ENCODE measurements at places on chromosomes 13 and 19.

- DNase-seq: peak; percentile 43
Measured at GRCh38 chr19:7550987-7551761, 15.7 kb downstream of the PNPLA6 start.

- DNase-seq: no peak
Measured at GRCh38 chr13:47475441-47475948, 525.6 kb downstream of the SUCLA2 start.

- no peak for DNase-seq
Measured at GRCh38 chr19:16715611-16716010, 4.0 kb upstream of the NWD1 start.

GRCh38 chr13:73060251-73061160, 1.7 kb downstream of the KLF5 start:
- DNase-seq: no peak

- DNase-seq: no peak
Measured at GRCh38 chr19:17982430-17982829, 15.5 kb downstream of the KCNN1 start.

DNA sequence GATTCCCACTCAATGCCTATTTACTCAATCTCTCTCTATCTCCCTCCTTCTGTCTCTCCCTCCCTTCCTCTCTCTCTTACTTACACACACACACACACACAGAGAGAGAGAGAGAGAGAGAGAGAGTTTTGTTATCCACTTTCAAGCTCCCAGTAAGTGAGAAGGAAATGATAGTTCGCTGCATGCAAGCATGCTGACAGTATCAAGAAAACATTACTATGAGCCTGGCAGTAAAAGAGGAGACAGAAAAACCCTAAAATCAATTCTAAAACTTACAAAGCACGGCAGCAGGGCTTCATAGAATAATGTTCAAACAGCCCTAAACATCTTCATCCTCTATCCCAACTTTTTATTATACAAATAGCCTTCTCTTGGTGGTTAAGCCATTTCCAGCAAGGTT, 171.9 kb downstream of the FOXO1 start:
- no peak for DNase-seq

- no peak for DNase-seq
Measured at GRCh38 chr19:22144394-22144793, 52.4 kb downstream of the ZNF676 start.

GRCh38 chr13:20356444-20356843, 124.3 kb upstream of the GJB6 start:
- no peak for DNase-seq

GRCh38 chr13:23966691-23967615, 69.7 kb upstream of the C1QTNF9B start:
- no peak for DNase-seq

DNA sequence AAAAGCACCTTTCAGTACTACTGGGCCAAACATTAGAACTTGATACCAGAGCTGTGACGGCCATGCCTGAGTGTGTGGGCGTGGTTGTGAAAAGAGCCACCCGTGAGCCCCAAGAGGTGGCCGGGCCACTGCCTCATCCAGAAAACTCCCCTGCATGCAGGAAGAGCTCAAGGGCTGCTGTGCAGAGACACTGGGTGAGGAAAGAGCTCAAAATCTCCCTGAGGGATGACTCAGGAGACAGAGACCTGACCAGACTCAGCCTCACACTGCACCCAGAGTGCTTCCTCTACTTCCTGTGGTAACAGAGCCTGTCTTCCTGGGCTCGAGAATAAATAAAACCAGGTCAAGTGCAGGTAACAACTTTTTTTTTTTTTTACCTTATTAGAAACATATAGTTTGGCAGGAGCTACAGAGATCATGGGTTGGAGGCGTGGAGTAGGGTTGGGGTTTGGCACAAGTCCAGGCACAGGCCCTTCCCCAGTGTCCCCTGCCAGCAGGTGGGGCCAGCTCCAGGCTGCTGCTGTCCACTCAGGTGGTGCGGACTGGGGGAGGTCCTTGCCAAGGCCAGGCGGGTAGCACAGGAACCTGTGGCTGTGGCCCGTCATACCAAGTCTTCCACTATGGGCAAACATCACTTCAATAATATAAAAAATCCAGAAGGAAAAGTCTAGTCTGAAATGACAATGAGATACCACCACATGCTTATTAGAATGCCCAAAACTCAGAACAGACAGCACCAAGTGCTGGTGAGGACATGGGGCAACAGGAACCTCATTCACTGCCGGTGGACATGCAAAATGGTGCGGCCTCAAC, 25.5 kb downstream of the ELL start:
- peak; percentile 67 for DNase-seq

GRCh38 chr19:42246922-42247639, 4.7 kb upstream of the GSK3A start:
- no peak for DNase-seq

- no peak for DNase-seq
Measured at GRCh38 chr13:34459856-34460255, 482.2 kb upstream of the NBEA start.

DNA sequence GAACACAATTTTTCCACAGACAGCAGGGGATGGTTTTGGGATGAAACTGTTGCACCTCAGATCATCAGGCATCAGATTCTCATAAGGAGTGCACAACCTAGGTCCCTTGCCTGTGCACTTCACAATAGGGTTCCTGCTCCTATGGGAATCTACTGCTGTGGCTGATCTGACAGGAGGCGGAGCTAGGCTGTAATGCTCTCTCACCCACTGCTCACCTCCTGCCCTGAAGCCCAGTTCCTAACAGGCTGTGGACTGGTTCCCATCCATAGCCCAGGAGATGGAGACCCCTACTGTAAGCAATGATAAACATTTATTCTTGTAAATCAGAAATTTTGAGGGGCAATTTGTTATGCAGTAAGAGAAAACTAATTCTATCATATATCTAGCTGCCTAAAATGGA, 1234.7 kb downstream of the SLITRK1 start:
- DNase-seq: no peak

GRCh38 chr13:95479731-95480130, 72.8 kb upstream of the CLDN10 start:
- no peak for DNase-seq

DNA sequence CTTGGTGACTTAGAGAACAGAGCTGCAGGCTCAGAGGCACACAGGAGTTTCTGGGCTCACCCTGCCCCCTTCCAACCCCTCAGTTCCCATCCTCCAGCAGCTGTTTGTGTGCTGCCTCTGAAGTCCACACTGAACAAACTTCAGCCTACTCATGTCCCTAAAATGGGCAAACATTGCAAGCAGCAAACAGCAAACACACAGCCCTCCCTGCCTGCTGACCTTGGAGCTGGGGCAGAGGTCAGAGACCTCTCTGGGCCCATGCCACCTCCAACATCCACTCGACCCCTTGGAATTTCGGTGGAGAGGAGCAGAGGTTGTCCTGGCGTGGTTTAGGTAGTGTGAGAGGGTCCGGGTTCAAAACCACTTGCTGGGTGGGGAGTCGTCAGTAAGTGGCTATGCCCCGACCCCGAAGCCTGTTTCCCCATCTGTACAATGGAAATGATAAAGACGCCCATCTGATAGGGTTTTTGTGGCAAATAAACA, 9.9 kb downstream of the APOC1 start:
- DNase-seq: no peak

DNA sequence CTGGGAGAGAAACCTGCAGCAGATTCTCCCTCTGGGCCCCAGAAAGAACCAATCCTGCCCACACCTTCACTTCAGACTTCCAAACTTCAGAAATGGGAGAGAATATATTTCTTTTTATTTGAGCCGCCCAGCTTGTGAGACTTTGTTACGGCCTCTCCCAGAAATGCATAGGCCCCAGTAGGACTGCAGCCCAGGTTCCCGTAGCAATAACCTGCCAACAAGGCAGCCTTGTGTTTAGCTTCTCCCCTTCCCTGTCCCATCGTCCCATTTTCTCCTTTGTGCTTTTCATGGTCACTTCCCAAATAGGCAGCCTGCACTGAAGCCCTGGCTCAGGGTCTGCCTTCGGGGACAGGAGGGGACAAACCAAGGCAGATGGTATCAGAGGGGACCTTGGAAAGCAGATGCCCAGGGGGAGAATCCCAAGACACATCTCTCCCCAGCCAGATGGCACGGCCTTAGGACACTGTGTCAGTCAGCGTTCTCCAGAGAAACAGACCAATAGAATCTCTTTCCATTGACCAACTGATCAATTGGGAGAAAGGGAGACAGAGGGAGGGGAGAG, 3.7 kb upstream of the ARHGEF7 start:
- DNase-seq: no peak

DNA sequence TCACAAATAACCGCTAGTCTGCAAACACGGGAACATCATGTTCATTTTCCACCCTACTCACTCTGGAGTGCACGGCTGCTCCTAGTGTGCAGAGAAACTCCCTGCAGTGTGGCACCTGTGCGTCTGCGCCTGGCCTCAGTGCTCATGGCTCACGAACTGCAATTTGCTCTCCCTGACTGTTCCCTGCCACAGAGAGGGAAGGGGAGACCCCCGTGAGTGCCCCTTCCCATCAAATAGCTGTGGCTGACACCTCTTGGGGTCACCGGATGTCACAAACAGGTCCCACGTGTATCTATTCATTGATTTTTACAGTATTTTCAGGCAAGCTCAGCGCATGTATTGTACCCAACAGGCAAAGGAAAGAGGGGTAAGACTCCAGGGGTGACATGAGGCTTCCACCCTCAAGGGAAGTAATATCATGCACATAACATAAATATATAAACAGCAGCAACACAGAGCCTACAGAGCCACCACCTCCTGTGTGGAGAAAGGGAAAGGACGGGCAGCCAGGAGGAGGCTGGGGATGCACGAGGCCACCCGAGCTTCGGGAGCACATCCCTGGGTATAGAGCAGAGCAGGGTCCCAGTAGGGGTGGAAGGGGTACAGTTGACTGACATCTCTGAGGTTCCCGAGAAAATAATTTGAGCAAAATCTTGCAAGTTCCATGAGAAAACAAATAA, 140.3 kb upstream of the SOX1 start:
- no peak for DNase-seq

GRCh38 chr19:2578901-2579677, 103.2 kb downstream of the GADD45B start:
- peak; percentile 22 for DNase-seq

GRCh38 chr19:7294558-7295212, 471 bp upstream of the INSR start:
- peak; percentile 11 for DNase-seq

Data from NCI-H2029 treated with DMSO at 0.1 percent for 48 hours (cell line).